ENCODE measurements at places on chromosomes 2 and 18.

GRCh38 chr2:105875241-105875640 is 130.5 kb downstream of the NCK2 start:
- no peak for DNase-seq

DNA sequence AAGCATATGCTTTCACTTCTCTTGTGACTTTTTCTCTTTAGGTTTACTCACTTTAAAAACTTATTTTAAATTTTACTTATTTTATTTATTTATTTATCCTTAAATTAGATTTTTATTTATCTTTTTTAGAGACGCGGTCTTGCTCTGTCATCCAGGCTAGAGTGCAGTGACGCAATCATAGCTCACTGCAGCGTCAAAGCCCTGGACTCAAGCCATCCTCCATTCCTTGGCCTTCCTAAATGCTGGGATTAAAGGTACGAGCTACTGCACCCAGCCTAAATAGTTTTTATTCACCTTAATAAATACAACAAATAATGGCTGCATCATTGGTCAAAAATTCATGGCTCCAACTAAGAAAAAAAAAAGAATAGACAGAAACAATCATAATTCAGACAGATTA is 415.7 kb upstream of the FIGN start:
- DNase-seq = no peak

DNA sequence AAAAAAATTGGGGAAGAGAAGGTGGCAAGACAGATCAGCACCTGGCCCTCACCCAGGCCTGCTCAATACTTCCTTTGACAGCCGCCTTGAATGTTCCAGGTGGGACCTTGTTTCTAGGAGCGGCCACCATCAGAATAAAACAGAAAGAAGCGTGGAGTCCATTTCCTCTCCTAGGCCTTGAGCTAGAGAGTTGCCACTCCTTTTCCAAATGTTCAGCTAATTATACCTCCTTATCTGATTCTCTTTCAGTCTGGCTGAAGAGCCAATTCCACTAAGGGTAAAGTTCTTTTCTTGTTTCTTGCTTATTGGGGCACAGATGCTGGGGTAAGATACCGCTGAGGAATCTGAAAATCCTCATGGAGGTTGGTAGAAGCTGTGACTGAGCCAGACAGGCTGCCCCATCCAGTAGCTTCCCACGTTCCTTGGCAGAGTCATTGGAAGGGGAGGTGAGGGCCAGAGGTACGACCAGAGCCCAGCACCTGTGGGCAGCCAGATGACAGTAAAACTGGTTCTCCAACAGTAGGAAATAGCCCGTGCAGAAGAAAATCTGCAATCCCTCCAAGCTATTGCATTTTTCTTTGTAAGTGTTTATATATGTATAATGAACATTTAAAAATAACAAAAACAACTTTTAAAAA is 51.5 kb downstream of the PLB1 start:
- no peak for DNase-seq

- no peak for DNase-seq
Observed at GRCh38 chr2:205984381-205984780, 101.6 kb downstream of the INO80D start.

DNA sequence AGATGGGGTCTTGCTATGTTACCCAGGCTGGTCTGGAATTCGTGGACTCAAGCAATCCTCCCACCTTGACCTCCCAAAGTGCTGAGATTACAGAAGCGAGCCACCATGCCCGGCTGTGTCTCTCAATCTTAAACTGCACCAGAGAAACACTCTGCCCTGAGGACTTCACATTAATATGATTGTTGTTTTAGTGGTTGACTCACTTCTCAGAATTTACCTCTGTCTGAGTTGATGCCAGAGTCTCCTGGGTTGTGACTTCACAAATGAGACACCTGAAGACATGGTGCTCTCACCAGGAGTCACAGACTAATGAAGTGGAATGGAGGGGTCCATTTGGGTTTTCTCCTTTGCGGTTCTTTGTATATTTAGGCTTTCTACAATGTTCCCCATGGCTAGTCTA is 61.0 kb upstream of the TGIF1 start:
- no peak for DNase-seq

GRCh38 chr2:222754324-222754930 is 83.0 kb downstream of the MOGAT1 start:
- no peak for DNase-seq

GRCh38 chr2:128412181-128412871 is 93.7 kb upstream of the HS6ST1 start:
- no peak for DNase-seq

DNA sequence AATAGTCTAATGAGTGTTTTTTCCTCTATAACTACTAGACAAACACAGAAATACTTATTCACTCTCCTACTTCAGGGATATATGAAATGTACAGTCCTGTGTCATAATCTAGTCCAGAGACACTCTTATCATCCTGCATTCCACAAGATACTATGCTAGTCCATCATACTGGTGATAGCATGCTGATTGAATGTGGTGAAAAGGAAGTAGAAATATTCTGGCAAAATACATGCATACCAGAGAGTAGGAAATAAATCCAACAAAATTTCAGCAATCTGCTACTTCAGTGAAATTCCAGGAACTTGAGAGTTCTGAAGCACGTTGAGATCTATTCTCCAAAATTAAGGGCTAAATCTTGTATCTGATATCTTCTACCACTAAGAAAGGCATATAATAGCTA is 353.9 kb downstream of the PID1 start:
- peak; percentile 88 for DNase-seq

DNA sequence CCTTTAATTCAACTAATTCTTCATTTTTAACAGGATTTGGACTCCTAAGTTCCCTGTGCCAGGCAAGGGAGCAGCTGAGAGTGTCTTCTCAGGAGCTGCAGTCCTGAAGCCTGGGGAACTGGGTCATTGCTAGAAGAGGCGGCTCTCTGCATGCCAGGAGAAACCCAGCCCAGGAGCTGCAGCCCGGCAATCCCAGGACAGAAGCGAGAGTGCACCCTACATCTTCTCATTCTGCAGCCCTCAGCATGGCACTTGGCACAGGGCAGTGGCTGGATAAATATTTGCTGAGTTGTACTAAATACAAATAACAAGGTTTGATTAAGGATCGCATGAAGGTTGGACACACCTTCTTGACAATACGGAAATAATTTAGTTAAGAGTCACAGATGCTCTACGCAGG is 244.9 kb upstream of the PXDN start:
- DNase-seq = no peak

DNA sequence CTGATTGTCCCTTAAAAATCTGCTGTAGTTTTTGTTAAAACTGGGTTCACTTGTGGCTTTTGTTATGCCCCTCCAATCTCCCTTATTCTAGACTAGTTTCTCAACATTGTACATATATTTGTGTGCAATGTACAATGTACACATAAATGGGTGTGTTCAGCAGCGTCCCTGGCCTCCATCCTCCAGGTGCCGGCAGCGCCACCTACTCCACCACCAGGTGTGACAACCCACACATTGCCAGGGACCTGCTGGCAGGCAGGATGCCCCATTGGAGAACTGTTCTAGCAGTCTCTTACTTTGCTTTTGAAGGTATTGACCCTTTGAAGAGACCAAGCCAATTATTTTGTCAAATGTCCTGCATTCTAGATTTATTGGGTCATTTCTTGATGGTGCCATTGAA is 75.4 kb downstream of the SH3RF3 start:
- DNase-seq = no peak

GRCh38 chr2:75915851-75916634 is 205.3 kb upstream of the GCFC2 start:
- DNase-seq = no peak

DNA sequence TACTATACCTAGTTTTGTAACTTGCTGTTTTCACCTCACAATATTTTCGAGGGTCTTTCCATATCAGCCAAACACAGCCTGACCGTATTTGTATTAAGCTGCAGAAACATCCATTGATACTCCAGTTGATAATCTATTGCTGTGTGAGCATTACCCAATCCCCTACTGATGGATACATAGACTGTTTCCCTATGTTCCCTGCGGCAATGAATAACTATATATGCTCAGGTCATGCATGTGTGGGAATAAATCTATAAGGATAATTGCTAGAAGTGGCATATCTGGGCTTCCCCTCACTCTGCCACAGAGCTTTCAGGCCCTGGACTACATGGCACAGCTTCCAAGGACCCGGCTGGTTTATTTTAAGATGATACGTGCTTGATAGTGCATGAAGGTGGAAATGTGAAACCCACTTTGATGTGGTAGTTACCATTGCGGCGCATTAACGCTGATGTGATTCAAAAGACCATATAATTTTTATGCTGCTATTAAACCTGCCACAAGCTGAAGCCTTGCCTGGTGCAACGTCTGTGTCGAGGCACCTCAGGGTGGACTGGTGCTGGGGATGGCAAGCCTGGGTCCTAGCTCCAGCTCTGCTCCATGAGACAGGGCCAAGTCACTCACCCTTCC is 130.8 kb upstream of the MSH6 start:
- DNase-seq = no peak

- DNase-seq = no peak
Observed at GRCh38 chr18:1455605-1456004, 550.9 kb downstream of the ADCYAP1 start.
